ENCODE measurements at places on chromosomes 6 and 20.

DNA sequence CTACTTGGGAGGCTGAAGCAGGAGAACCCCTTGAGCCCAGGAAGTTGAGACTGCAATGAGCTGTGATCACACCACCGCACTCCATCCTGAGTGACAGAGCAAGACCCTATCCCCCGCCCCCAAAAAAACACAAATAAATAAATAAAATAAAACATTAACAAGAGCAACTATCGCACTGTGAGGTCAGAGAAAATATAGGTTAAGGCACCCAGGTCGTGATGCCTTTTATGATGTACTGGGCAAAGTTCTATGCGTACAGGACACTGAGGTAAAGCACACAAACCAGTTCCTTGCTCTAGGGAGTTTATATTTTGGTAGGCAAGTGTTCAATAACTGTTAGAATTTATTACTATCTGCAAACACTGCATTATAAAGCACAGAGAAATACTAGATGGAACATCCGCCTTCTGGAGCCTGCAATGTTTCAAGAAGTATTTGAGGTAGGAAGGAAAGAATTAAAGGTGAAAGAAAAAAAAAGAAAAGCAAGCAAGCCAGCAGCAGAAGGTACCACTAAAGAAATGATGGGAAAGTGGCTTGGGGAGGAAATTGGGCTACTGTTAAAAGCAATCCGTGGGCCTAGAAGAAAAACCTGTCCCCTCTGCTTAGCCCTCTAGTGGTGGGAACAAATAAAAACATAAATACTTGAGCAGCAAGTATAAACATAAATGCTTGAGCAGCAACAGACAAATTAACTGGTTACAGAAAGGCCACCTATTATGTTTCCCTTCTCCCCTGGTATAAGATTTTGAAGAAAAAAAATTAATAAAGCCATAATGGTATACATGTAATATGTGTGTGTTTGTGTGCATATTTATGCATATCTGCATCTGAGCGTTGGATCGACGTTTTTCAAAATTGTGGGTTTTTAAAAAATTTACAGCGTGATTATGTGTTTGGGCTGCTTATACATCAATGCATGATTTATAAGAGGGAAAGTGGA is 128.0 kb downstream of the PHACTR1 start:
- peak; percentile 40 for DNase-seq

DNA sequence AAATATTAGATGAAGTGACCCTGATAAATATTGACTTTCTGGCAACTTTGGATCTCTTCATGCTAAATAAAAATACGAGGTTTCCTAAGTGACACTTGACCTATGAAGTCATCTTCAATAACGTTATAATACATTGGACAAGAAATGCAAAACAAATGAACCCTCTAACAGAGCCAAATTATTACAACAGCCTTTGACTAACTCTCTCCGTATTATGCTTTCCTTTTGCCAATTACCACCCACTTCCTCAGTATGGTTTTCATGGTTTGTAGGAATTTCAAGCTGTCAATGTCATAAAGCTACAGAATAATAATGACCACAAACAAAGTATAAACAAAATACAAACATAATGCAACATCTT is 210.5 kb downstream of the MOXD1 start:
- DNase-seq = no peak

DNA sequence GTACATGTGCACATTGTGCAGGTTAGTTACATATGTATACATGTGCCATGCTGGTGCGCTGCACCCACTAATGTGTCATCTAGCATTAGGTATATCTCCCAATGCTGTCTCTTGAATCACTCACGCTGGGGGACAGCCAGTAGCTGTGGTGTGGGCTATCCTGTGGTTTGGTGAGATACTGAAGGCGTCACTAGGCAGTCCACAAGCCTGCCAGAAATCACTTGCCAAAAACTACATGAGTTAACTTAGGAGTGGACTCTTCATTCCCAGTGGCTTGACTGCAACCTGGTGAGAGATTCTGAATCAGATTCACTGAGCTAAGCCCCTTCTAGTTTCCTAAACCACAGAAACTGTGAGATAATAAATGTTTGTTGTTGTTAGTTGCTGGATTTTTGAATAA is 191.3 kb downstream of the TSHZ2 start:
- DNase-seq = no peak

- no peak for DNase-seq
Measured at GRCh38 chr6:30769088-30769852, 24.9 kb upstream of the IER3 start.

GRCh38 chr6:146829792-146830565 is 231.2 kb downstream of the ADGB start:
- no peak for DNase-seq

DNA sequence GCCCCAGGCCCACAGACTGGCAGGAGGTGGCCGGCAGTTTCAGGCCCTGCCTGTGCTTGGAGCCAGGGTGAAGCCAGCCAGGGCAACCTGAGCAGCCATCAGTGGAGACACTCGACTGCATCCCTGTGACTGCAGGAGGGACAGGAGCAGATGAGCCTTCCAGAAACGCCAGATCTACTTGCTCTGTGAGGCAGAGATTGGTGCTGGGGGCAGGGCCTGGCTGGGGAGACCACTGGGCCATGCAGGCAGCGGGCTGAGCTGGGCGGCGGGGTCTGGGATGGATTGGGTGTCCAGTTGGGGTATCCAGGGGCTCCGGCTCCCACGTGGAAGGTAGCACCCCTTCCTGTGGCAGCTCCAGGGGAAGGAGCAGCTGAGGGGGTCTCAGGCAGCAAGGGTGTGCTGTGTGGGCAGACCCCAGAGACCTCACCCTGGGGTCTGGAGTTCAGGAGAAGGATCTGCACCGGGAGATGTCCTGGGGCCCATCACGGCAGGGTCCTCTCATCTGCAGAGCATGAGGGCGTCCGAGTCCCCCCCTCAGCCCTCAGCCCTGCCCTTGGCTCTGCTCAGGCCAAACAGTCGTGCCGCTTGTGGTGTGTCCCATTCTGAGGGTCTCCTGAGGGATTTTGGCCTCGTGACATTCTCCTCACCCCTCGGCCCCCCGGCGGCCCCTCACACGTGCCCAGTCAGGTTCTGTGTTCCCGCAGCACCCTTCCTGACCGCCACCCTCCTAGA is 334.9 kb downstream of the TAF4 start:
- no peak for DNase-seq

GRCh38 chr6:47512872-47513271 is 35.3 kb downstream of the CD2AP start:
- DNase-seq = no peak

DNA sequence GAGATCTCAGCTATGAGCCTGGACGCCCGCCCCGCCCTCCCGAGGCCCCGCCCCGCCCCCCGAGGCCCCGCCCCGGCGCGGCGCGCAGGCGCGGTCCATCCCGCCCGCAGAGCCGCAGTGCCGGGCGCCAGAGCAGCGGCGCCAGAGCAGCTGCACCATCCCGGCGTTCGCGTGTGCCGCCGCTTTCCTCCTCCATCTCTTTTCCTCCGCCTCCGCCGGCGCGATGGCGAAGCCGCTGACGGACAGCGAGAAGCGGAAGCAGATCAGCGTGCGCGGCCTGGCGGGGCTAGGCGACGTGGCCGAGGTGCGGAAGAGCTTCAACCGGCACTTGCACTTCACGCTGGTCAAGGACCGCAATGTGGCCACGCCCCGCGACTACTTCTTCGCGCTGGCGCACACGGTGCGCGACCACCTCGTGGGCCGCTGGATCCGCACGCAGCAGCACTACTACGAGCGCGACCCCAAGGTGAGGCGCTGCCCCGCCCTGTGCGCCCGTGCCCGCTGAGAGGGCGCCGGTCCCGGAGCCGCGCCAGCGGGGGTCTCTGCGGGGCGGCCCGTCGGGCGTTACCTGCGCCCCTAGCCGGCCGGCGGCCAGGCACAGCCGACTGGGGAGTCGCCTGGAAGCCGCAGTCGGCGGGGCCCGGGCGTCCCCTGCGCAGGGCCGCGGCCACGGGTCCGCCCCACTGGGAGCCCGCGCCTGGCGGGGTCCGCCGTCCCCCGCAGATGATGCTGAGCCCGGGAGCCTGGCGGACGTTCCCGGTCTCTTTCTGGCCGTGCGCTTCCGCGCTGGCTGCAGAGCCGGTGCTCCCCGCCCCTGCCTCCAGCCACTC is at the start of gene PYGB:
PYGB (plus strand) TSS at position 130 of the 830 bp plus-strand sequence; CDS start at position 224, 94 bp downstream.
- peak; percentile 82 for DNase-seq

GRCh38 chr6:18178960-18179615 is 23.9 kb downstream of the KDM1B start:
- DNase-seq = no peak

DNA sequence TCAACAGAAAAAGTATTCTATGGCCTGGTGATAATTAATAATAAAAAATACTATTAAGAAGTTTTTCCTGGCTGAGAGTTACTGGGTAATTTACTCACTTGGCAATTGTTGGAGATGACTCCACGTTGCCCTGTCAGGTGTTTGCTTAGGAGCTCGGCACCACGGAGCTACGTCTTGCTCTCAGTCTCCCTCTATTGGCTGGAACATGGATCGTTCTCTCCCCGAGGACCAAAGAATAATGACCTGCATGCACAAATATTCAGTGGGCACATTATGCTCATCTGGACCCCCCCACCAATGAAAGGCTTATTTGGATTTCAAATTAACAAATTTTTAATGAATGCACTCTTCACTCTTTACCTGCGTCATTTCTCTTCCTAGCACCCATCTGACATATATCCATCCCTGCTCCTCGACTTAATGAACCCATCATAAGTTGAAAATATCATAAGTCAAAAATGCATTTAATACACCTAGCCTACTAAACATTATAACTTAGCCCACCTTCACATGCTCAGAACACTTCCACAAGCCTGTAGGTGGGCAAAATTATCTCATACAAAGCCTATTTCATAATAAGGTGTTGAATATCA is 71.0 kb upstream of the CD83 start:
- DNase-seq = peak; percentile 53

- DNase-seq = no peak
Measured at GRCh38 chr20:38498909-38499308, 26.3 kb downstream of the RALGAPB start.

DNA sequence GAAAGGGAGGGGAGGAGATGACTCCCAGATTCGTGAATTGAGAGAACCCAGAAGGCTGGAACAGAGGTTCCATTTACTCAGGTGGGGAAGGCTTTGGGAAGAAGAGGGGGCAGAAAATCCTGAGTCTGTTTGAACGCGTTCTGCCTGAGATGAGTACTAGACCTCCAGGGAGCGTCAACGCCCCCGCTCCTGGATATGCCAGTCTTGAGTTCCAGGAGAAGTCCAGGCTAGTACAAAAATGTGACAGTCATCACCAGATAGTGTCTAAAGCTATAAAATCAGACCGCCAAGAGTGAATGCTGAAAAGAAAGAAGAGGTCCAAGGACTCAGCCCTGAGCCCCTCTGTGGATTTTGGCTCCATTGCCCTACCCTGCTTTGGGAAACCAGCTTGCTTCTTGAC is 8.6 kb downstream of the AHCY start:
- no peak for DNase-seq

DNA sequence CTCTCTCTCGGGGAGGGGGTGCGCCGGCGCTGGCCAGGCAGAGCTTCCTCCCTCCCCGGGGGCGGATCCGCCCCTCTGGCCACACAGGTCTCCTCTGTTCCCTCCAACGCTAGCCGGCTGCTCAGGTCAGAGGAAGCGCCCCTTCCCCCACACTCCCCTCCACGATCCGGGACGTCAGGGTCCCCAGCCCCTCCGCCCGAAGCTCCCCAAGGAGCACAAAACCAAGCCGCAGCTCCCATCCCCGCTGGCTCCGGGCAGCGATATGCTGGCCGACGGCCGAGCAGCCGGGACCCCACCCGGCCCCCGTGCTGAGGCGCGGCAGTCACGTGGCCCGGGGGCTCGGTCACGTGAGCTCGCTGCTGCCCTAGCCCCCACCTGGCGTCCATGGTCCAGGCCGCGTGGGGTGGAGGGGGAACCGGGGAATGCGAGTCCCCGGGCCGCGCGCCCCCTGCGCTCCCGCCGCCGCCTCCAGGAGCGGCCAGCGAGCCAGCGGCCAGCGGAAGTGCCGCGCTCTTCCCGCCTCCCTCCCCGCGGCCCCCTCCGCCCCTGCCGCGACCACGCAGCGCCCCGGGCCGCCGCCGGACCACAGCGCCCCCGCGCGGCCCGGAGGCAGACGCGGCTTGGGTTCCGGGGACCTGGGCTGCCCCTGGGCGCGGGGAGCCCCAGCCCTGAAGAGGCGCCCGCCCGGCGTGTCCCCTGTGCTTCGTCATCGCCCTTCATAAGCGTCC is at the start of gene SLC35B2:
SLC35B2 (minus strand) TSS at position 504 of the 728 bp plus-strand sequence; CDS start at position 386, 118 bp downstream.
- peak; percentile 52 for DNase-seq

DNA sequence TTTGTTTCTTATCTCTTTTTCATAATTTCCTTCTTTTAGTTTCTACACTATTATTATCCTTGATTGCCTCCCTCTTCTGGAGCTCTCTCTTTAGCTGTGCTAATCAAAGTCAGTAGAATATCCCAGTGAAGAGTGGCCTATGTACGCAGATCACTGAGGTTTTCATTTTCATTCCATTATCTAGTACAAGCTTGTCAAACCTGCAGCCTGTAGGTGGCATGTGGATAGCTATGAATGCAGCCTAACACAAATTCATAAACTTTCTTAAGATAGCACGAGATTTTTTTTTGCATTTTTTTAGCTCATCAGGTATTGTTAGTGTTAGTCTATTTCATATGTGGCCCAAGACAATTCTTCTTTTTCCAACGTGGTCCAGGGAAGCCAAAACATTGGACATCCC is 825.7 kb upstream of the MAP3K7 start:
- DNase-seq = no peak

DNA sequence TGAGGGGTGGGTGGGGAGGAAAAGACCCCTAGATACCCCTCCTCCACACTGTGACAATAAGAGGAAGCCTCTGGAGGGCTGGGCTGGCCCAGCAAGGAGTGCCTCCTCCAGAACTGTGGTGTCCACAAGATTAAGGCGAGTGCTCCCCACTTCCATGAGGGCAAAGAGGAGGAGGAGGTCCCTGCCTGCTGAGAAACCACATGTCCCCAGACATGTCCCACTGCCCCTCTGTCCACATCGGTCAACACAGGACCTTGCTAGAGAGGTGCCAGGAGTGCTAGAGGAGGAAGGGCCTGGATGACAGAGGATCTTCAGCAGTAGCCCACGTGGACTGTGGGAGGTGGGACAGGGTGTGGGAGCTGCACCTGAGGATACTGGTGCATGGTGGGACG is 3.1 kb downstream of the RAET1G start:
- DNase-seq = no peak

DNA sequence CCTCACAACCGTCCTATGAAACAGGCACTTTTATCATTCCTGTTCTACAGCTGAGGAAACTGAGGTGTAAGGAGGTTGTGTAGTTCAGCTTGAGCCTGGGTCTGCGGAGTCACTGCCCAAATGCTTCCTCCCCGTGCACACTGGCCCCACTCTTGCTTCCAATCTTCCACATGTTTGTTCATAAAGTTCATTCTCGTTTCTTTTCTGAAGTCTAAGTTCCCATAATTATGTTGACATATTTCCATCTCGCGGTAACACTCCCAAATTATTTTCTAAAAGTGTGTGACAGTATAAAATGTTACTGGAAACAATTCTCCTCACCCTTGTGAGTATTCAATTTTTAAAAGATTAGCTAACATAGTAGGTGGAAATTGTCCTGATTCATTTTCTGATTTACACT is 106.9 kb downstream of the SLC22A3 start:
- no peak for DNase-seq

- no peak for DNase-seq
Measured at GRCh38 chr6:87293526-87293925, 28.9 kb upstream of the SMIM8 start.

- DNase-seq = no peak
Measured at GRCh38 chr6:392441-393390, 1.2 kb downstream of the IRF4 start.

GRCh38 chr20:38032585-38033329 is 499 bp downstream of the TTI1 start:
- DNase-seq = peak; percentile 52

- DNase-seq = no peak
Measured at GRCh38 chr6:162119341-162119740, 608.2 kb downstream of the PRKN start.

Measured in NCI-H2081 (cell line).